ENCODE measurements at places on chromosomes 3 and 15. TPM values are rescaled to one million over a fixed set of nuclear protein-coding genes. Genes with fewer than 3 reads are reported as not detected.

DNA sequence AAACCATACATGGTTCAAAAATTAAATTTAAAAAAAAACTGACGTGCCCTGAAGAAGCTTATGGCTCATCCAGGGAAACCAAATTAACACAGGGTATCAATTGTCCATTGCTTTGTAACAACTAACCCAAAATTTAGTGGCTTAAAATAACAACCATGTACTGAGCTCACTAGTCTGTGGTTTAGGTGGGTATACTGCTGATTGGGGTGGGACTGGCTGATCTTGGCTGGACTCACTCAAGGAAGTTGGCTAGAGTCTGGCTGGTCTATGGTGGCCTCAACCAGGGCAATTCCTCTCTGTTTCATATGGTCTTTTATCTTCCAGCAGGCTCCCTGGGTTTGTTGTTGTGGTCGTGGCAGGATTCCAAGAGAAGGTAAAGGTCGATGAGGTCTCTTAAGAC, 14.1 kb upstream of the EDC3 start:
- H3K36me3 ChIP-seq = no peaks in the 10 kb centered on the region
- no peak for DNase-seq
- H3K27ac ChIP-seq = peak overlapping the region; percentile 39
- H3K4me1 ChIP-seq = peaks cover 2% of the 10 kb centered on the region
- no peaks in the 10 kb centered on the region for H3K27me3 ChIP-seq

DNA sequence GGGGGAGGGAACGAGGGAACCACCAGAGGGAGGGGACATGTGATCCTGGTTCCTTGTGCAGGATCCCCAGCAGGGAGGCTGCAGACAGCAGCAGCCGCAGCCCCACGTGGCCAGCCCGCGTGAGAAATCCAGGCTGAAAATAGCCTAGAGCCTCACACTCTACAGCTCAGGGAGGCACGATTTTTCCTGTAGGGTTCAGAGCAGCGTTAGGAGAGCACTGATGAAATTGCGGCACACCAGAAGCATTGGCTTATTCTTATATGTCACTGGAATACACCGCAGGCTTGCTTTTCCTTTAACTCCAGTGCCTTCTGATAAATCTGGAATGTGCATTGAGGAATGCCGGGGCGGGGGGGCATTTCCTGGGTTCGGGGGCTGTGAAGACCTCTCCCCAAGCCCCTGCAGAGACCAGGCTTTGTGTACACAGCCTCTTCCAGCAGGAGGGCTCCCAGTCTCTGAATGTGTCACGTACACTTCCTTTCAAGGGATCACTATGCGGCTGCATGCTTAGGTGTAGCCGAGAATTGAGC, 193.0 kb downstream of the ATP10A start:
- peaks cover 16% of the 10 kb centered on the region for H3K4me1 ChIP-seq
- H3K27me3 ChIP-seq = no peaks in the 10 kb centered on the region
- no peak overlapping the region for H3K27ac ChIP-seq
- H3K36me3 ChIP-seq = no peaks in the 10 kb centered on the region
- no peak overlapping the region for H3K4me3 ChIP-seq

DNA sequence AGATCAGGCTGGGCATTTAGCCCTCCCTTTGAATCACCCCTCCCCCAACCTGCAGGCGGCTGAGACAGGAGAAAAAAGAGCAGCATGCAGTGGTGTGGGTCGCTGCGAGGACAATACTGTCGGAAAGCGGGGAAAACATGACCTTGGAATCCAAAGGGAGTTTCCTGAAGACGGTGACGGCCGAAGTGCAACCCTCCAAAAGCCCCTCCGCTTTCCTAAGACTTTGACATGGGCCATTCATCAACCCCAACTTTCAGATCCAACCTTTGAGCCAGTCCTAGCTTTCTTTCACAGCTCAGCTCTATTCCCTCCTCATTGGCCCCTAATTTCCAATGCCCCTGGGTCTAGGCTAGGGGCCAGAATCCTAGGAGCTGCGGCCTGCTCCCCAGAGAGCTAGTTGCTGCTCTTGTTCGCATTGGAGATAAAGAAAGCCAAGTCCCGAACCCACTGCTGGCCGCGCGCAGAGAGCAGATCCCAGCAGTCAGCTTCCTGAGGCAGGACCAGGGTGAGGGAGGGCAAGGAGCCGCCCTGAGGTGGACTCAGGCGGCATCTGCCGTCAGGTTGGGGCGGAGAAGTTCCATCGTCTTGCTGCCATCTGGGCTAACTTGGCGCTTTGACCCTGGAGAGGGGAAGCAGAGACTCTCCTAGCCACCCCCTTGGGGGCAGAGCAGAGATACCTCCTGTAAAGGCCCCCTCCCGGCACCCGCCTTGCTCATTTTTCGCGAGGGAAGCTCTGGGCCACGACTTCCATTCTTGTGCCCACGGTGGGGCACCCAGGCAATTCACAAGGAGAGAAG, 914 bp downstream of the ZIC4 start:
- H3K4me3 ChIP-seq = no peak overlapping the region
- no peak for DNase-seq
- H3K27ac ChIP-seq = no peak overlapping the region
- no peaks in the 10 kb centered on the region for H3K4me1 ChIP-seq
- no peaks in the 10 kb centered on the region for H3K36me3 ChIP-seq
- peaks cover 98% of the 10 kb centered on the region for H3K27me3 ChIP-seq

DNA sequence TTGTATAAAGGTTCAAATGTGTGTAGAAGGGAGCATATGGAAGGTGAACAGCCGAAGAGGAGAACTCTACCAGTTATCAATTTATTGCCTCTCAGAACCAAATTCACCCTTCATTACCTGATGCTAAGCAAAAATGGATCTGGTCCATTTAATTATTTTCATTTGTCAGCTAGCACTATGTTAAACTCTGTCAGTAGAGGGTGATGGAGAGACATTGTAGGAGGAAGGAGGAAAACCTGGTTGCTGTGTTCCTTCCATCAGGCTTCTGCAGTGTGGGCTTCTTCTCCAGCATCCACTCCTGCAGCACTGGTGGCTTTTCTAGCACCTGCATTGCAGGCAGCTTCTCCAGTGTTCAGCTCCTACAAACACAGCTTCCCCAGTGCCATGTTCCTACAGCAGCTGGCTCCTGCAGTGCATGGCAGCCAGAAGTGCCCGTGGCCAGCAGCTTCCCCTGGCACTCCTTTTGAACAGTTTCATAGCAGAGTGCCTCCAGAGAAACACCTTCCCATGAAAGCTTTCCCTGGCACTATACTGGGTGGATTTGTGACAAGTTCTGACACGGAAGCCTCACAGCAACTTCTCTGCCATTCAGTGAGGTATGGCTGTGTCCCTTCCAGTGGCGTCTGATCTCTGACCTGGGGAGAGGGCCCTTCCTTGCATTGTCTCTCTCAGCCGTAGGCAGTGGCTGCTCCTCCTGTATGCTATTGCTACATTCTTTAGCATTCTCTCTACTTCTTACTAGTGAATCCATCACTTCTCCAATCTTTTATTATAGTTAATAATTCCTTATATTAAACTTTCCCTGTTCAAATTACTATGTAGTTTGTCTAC, 14.6 kb upstream of the IL17RD start:
- no peak overlapping the region for H3K27ac ChIP-seq
- no peak overlapping the region for H3K4me3 ChIP-seq
- H3K4me1 ChIP-seq = no peaks in the 10 kb centered on the region
- no peak for DNase-seq

DNA sequence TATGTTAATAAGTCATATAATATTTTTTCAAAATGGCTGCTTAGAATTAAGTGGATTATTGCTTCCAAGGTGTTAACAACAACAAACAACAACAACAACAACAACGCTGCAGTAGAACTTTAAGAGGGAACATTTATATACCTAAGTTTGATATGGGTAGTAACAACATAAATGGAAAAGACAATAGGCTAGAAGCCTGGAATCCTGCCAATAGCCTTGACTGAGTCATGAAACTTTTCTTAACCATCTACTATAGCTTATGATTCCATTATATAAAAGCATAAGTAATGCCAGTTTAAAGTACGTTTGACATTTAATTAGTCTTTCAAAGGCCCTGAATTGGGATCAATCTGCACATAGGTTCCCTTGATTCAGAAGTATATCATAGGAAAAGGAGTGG, 31.2 kb downstream of the SATB1 start:
- H3K4me3 ChIP-seq = no peak overlapping the region
- H3K27me3 ChIP-seq = no peaks in the 10 kb centered on the region
- no peak overlapping the region for H3K27ac ChIP-seq

GRCh38 chr15:92807971-92808571, 92.1 kb upstream of the CHD2 start:
- H3K36me3 ChIP-seq = no peaks in the 10 kb centered on the region
- peaks cover 8% of the 10 kb centered on the region for H3K4me1 ChIP-seq
- DNase-seq = no peak
- peak overlapping the region; percentile 96 for H3K27ac ChIP-seq
- H3K4me3 ChIP-seq = peak overlapping the region; percentile 4
- no peaks in the 10 kb centered on the region for H3K27me3 ChIP-seq

DNA sequence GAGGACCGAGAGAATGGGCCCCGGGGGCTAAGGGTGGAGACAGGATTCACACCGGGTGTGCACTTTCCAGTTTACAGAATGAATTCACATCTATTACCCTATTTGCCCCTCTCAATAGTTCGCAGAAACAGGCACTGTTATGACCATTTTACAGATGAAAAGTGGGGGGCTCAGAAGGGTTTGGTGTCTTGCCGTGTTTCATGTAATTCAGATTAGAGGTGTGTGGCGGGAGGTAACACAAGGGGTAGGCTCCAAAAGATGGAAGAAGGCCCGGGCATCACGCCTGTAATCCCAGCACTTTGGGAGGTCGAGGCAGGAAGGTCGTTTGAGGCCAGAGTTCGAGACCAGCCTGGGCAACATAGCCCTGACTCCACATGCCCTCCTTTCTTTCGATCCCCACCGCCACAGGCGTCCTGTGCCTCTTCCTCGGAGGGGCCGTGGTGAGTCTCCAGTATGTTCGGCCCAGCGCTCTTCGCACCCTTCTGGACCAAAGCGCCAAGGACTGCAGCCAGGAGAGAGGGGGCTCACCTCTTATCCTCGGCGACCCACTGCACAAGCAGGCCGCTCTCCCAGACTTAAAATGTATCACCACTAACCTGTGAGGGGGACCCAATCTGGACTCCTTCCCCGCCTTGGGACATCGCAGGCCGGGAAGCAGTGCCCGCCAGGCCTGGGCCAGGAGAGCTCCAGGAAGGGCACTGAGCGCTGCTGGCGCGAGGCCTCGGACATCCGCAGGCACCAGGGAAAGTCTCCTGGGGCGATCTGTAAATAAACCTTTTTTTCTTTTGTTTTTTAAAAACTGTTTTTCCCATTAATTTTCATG, 3.4 kb downstream of the DUOXA2 start:
- H3K4me3 ChIP-seq = no peak overlapping the region
- peaks cover 8% of the 10 kb centered on the region for H3K27me3 ChIP-seq
- H3K36me3 ChIP-seq = no peaks in the 10 kb centered on the region
- no peak for DNase-seq
- no peak overlapping the region for H3K27ac ChIP-seq
- no peaks in the 10 kb centered on the region for H3K4me1 ChIP-seq

DNA sequence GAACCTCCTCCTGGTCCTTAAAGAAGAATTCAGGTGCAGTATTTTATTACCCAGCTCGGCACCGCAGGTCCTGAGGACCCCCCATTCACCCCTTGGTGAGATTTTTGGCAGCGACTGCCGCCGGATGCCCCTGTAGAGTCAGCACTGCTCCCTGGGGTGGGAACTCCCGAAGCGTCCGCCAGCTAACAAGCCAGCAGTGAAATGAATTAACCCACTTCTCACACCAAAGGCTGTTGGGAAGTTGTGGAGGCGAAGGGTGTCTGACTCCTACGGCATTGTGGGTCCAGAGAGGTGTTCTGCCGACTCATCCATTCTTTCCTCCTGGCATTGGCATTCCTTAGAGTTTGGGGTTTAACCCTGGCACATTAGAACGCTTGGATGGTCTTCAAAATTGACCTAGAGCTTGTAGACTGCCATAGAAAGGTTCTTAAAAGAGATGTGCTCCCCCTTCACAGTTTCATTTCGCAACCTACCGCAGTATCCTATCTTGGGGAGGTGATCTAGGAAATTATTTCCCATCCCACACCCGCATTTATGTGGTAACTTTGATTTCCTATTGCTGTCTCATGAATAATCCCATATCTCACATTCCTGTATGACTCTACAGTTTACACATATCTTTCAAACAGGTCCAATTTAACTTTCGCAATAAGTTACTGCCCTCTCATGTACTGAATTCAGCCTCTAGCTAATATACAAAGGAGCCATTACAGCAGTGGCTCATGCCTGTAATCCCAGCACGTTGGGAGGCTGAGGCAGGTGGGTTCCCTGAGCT, 879 bp upstream of the EIF5A2 start:
- H3K36me3 ChIP-seq = no peaks in the 10 kb centered on the region
- H3K4me1 ChIP-seq = peaks cover 5% of the 10 kb centered on the region
- peak overlapping the region; percentile 13 for H3K27ac ChIP-seq
- DNase-seq = no peak

- H3K27ac ChIP-seq = no peak overlapping the region
- H3K36me3 ChIP-seq = no peaks in the 10 kb centered on the region
- peaks cover 1% of the 10 kb centered on the region for H3K4me1 ChIP-seq
These were observed 44.1 kb downstream of the TNIK start for GRCh38 chr3:171416061-171416460.

GRCh38 chr15:87777054-87777561, 479.4 kb downstream of the NTRK3 start:
- H3K4me1 ChIP-seq = no peaks in the 10 kb centered on the region
- H3K36me3 ChIP-seq = no peaks in the 10 kb centered on the region
- no peak overlapping the region for H3K27ac ChIP-seq
- H3K27me3 ChIP-seq = no peaks in the 10 kb centered on the region
- H3K4me3 ChIP-seq = no peak overlapping the region

DNA sequence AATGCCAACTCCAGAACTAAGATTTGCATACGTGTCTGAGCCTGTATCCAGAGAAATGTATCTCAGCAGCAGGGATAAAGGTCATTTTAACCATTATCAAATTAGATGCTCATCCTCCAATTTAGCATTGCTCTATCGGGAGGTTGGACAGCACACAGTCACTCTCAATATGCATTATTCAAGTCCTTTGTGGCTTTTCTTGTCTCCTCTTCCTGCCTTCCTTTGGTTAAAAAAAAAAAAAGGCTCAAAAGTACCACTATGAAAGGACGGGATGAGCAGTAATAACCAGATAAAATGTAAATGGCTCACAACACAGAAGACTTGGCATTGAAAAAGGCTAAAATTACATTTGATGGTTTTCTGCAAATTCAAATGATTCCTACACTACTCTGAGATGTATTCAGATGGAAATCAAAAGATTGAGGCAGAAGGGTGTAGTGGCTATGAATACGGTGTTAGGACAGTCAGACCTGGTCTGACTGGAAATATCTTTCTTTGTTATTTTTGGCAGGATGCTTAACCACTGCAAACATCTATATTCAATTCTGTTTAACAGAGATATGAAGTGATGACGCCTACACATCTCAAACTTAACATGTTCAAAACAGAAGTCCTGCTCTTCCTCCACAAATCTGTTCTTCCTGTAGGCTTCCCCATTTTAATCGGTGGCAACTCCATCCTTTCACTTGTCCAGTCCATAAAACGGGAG, 109.6 kb downstream of the ADAMTS9 start:
- H3K27ac ChIP-seq = no peak overlapping the region
- peaks cover 16% of the 10 kb centered on the region for H3K4me1 ChIP-seq
- no peaks in the 10 kb centered on the region for H3K27me3 ChIP-seq
- no peak overlapping the region for H3K4me3 ChIP-seq
- H3K36me3 ChIP-seq = peaks cover 4% of the 10 kb centered on the region

AP4E1 gene
- total RNA-seq = 12.7 TPM

ACAN gene
- 0.92 TPM for total RNA-seq

CHRNA5 gene
- 0.23 TPM for total RNA-seq
